Osteocyte (in vitro differentiated cells): ENCODE measurements at places on chromosomes 12 and 14. TPM values are rescaled to one million over a fixed set of nuclear protein-coding genes. Genes with fewer than 3 reads are reported as not detected.

The TEX52 gene
- total RNA-seq = not detected in 2 replicates

The CSAD gene
- total RNA-seq = 45.0 and 47.0 TPM in 2 replicates

- H3K36me3 ChIP-seq = no peaks in the 10 kb centered on the region
- H3K4me3 ChIP-seq = no peak overlapping the region
- H3K27me3 ChIP-seq = no peaks in the 10 kb centered on the region
- H3K4me1 ChIP-seq = peaks cover 17% of the 10 kb centered on the region
Observed at GRCh38 chr12:18387706-18388105, 126.4 kb downstream of the PIK3C2G start.

- H3K27ac ChIP-seq = no peak overlapping the region
- no peak overlapping the region for H3K4me3 ChIP-seq
- no peak for DNase-seq
- peaks cover 31% of the 10 kb centered on the region for H3K4me1 ChIP-seq
- peaks cover 50% of the 10 kb centered on the region for H3K36me3 ChIP-seq
Observed at GRCh38 chr12:42445891-42446290, 119.9 kb downstream of the PPHLN1 start.

DNA sequence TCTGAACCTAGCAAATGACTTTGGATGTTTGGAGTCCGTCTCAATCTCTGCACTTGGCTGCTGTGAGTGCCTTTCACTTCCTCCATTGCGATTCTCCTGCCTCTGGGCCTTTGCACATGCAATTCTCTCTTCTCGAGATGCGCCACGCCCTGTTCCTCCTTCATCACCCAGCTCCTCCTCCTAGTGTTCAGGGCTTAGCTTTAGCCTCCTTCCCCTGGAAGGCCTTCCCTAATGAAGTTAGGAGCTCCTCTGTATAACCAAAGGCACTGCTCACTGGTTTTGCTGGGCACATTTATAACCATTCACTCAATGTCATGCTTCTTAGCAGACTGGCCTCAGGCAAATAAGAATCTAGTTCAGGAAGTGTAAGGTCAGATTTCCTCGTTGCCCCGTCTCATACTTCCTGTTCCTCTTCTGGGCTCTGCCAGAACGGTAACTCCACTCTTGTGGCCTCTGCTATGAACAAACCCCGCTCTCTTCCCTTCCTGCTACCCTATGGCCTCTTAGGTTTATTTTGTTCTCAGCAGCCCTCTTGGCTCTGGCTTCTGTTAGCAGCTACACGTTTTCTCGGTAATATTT lies 171.4 kb downstream of the CRADD start:
- no peak for DNase-seq
- H3K27me3 ChIP-seq = no peaks in the 10 kb centered on the region
- peaks cover 2% of the 10 kb centered on the region for H3K36me3 ChIP-seq
- peak overlapping the region; percentile 52 for H3K27ac ChIP-seq
- no peak overlapping the region for H3K4me3 ChIP-seq
- H3K4me1 ChIP-seq = peaks cover 9% of the 10 kb centered on the region

DNA sequence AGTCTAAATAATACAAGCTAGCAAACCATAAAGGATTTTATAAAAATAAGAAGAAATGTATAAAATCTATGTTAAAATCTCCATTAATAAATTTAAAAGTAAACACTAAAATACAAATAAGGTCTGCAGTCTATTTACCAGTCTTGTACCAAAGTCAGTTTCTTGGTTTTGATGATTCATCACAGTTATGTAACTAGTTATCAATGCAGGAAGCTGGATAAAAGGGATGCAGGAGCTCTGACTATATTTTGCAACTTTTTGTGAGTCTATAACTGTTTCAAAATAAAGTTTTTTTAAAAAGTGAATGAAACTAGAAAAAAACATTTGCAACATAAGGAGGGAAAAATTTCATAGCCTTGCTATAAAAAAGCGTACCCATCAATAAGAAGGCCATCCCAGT lies 151.5 kb downstream of the DERA start:
- no peaks in the 10 kb centered on the region for H3K4me1 ChIP-seq
- no peak overlapping the region for H3K4me3 ChIP-seq
- no peaks in the 10 kb centered on the region for H3K27me3 ChIP-seq
- no peaks in the 10 kb centered on the region for H3K36me3 ChIP-seq
- DNase-seq = no peak

- no peak overlapping the region for H3K27ac ChIP-seq
- H3K36me3 ChIP-seq = no peaks in the 10 kb centered on the region
Observed at GRCh38 chr14:92967346-92967926, 44.5 kb downstream of the CHGA start.

- peak overlapping the region; percentile 98 for H3K4me3 ChIP-seq
- H3K27me3 ChIP-seq = peaks cover 13% of the 10 kb centered on the region
- H3K4me1 ChIP-seq = peaks cover 35% of the 10 kb centered on the region
- H3K36me3 ChIP-seq = peaks cover 5% of the 10 kb centered on the region
- peak overlapping the region; percentile 99 for H3K27ac ChIP-seq
- DNase-seq = no peak
Observed at GRCh38 chr14:96501217-96501739, 904 bp upstream of the PAPOLA start.

DNA sequence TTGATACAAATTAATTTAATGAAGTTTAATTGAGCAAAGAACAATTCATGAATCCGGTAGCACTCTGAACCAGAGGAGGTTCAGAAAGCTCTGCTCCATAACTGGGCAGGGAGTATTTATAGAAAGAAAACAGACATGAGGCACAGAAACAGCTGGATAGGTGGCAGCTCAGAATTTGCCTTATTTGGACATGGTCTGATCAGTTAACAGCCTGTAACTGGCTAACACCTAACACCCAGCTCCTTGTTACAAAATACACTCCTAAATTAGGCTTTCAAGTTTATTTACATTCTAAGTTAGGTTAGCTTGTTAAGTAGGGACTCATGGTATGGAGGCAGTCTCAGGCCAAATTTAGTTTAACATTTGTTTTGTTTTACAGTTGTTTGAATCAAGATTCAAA lies 67.8 kb upstream of the TMCC3 start:
- DNase-seq = no peak
- no peak overlapping the region for H3K4me3 ChIP-seq
- no peak overlapping the region for H3K27ac ChIP-seq

DNA sequence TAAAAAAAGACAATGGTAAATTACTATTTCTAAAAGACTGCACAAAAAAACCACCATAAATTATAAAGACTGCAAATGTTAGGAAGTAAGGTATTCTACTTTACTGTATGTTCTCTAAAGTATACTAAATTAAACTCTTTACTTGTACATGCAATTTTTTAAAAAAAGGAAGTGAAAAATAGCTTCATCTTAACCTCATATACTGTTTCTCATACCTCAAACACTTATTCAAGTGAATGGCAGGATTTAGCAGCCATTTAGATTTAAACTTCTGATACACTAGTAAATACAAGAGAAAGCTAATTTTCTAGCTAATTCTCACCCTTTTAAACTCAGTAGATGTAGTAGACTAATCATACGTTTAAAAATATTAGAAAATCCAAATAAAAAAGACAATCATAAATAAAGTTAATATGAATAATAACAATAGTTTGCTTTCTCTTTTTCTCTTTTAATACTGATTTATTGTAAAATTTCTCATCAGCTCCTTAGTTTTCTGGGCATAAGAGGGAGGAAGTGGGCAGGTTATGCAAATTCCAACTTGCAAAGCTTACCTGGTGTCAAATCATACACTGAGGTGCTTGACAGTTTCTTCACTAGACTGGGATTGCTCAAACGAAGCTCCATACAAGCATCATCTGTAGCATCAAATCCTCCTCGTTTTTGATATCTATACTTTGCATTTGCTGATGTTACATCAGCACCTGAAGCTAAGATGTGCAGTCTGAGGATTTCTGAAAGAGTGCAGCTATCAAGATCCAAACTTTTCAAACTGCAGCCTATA lies 71.0 kb upstream of the CFL2 start:
- H3K36me3 ChIP-seq = peaks cover 40% of the 10 kb centered on the region
- no peak overlapping the region for H3K4me3 ChIP-seq
- H3K27me3 ChIP-seq = no peaks in the 10 kb centered on the region
- peaks cover 3% of the 10 kb centered on the region for H3K4me1 ChIP-seq
- no peak for DNase-seq

GRCh38 chr14:62429683-62430082 lies 615.6 kb downstream of the KCNH5 start:
- no peak for DNase-seq
- no peak overlapping the region for H3K4me3 ChIP-seq
- H3K4me1 ChIP-seq = peaks cover 11% of the 10 kb centered on the region
- H3K36me3 ChIP-seq = no peaks in the 10 kb centered on the region
- H3K27me3 ChIP-seq = no peaks in the 10 kb centered on the region
- H3K27ac ChIP-seq = no peak overlapping the region

The CLMN gene
- 5.1 and 5.4 TPM in 2 replicates for total RNA-seq

GRCh38 chr12:93514853-93515252 lies 47.5 kb downstream of the MRPL42 start:
- no peak for DNase-seq
- H3K4me1 ChIP-seq = peaks cover 19% of the 10 kb centered on the region
- no peaks in the 10 kb centered on the region for H3K27me3 ChIP-seq
- H3K27ac ChIP-seq = peak overlapping the region; percentile 45

DNA sequence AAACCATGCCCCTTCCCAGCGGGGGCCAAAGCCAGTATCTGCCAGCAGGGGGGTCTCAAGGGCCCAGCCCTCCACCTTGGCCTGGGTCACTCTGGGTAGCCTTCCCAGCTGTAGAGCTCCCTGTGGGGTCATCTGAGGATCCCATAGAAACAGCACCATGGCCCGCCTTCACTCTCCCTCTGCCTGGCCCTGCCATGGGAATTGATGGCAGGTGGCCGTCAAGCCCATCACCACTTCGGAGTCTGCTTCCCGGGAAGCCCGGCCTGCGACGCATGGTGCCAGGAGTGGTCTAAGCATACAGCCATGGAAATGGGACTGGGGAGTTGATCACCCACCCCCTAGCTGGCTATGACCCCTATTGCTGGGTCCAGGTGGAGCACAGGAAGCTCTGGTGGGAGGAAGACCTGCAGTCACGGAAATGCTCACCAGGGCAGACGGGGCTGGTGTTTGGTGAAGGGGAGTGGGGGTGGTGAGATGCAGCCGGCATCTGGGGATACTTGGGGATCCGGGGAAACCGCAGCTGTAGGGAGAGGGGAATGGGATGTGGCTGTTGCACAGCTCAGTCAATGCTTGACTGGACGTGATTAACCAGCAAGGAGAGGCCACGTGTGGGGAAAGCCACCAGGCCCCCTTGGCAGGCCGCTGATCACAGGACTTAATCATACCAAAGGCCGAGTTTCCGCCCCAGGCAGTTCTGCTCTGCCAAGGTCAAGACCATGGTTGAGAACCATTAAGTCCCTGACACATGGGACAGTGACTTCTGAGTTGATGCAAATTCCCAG lies 52.2 kb upstream of the DIO3 start:
- DNase-seq = no peak
- H3K4me3 ChIP-seq = no peak overlapping the region
- H3K4me1 ChIP-seq = no peaks in the 10 kb centered on the region
- H3K27ac ChIP-seq = no peak overlapping the region

GRCh38 chr12:128752386-128752785 lies 71.4 kb downstream of the SLC15A4 start:
- no peak overlapping the region for H3K27ac ChIP-seq
- no peak overlapping the region for H3K4me3 ChIP-seq
- no peaks in the 10 kb centered on the region for H3K27me3 ChIP-seq

GRCh38 chr12:68462803-68463202 lies 130.6 kb upstream of the MDM1 start:
- H3K4me1 ChIP-seq = peaks cover 3% of the 10 kb centered on the region
- no peaks in the 10 kb centered on the region for H3K27me3 ChIP-seq
- H3K4me3 ChIP-seq = no peak overlapping the region
- no peak for DNase-seq
- no peaks in the 10 kb centered on the region for H3K36me3 ChIP-seq
- H3K27ac ChIP-seq = no peak overlapping the region

- H3K36me3 ChIP-seq = peaks cover 23% of the 10 kb centered on the region
- no peak for DNase-seq
- no peak overlapping the region for H3K27ac ChIP-seq
- H3K27me3 ChIP-seq = no peaks in the 10 kb centered on the region
- H3K4me3 ChIP-seq = no peak overlapping the region
- no peaks in the 10 kb centered on the region for H3K4me1 ChIP-seq
Observed at GRCh38 chr14:39339003-39339402, 93.2 kb downstream of the FBXO33 start.

- no peaks in the 10 kb centered on the region for H3K27me3 ChIP-seq
- no peak overlapping the region for H3K27ac ChIP-seq
- H3K4me3 ChIP-seq = no peak overlapping the region
- H3K36me3 ChIP-seq = no peaks in the 10 kb centered on the region
- H3K4me1 ChIP-seq = peaks cover 35% of the 10 kb centered on the region
Observed at GRCh38 chr12:80187660-80188090, 88.3 kb downstream of the OTOGL start.

- no peaks in the 10 kb centered on the region for H3K27me3 ChIP-seq
Observed at GRCh38 chr12:27048822-27049752, 26.7 kb downstream of the MED21 start.

DNA sequence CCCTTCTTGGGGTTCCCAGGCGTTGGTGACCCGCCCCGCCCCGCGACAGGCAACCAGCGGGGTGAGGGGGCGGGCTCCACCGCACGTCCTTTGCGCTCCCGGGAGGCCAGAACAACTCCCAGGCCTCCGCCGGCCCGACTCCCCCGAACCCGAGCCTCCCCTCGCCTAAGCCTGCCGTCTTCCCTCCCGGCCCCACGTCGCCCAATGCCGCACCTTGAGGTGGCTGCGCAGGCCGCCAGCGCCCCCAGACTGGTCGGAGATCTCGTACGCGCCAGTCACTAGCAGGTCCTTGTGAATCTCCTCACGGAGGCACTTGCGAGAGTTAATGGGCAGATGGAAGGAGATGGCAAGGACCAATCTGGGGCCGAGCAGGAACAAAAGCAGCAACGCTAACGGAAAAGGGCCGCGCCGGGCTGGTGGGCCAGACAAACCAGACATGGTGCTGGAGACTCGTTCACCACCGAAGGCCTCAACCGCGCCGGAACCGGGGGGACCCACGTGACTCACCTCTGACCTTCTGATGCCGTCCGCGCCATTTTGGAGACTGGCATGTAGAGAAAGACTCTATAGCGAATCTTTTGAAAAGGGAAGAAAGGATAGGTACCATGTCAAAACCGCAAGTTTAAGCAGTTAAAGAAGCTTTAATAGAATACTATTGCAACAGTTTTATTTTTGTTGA lies at the start of gene TMED10:
Gene TMED10, minus strand, starts transcription at position 471 of the 679 bp plus-strand sequence. Its CDS starts 33 bp downstream, at position 438.
- H3K27me3 ChIP-seq = no peaks in the 10 kb centered on the region
- DNase-seq = peak; percentile 95
- peak within 1 kb of the TSS; percentile 98 for H3K27ac ChIP-seq
- H3K4me3 ChIP-seq = peak within 1 kb of the TSS; percentile 97

DNA sequence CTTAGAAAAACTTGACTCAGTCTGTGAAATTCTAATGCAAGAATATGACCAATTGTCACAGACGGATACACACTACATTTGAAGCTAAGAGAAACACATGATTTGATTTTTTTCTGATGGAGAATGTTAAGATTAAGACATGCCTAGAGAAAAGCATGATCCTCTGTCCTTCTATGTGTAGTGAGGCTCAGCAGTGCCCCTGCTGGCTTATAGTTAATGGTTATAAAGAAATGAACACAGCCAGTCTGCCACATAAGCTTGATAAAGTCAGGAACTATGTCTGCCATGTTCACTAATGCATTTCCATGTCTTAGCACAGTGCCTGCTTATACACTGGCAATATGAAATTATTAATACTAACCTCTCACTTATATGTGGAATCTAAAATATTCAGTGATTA lies 168.1 kb upstream of the DAAM1 start:
- no peaks in the 10 kb centered on the region for H3K4me1 ChIP-seq
- no peaks in the 10 kb centered on the region for H3K27me3 ChIP-seq
- no peaks in the 10 kb centered on the region for H3K36me3 ChIP-seq
- H3K4me3 ChIP-seq = no peak overlapping the region
- H3K27ac ChIP-seq = no peak overlapping the region

GRCh38 chr12:77938301-77938700 lies 107.6 kb downstream of the NAV3 start:
- no peak overlapping the region for H3K27ac ChIP-seq
- H3K4me1 ChIP-seq = peaks cover 36% of the 10 kb centered on the region
- no peak overlapping the region for H3K4me3 ChIP-seq
- H3K36me3 ChIP-seq = no peaks in the 10 kb centered on the region

GRCh38 chr14:102511538-102511937 lies 2.0 kb upstream of the ANKRD9 start:
- DNase-seq = no peak
- no peak overlapping the region for H3K27ac ChIP-seq
- H3K4me3 ChIP-seq = peak overlapping the region; percentile 32
- no peaks in the 10 kb centered on the region for H3K36me3 ChIP-seq
